ENCODE measurements at places on chromosomes 11 and 22. TPM values are rescaled to one million over a fixed set of nuclear protein-coding genes. Genes with fewer than 3 reads are reported as not detected.

Gene PLAAT4
- 158 TPM for total RNA-seq

Gene MLC1
- total RNA-seq, result 4.9 TPM

Gene MFNG
- 207 TPM for total RNA-seq

Gene HTATIP2
- total RNA-seq, result 46.1 TPM

Gene OR8A1
- total RNA-seq, result not detected

Gene PDGFB
- total RNA-seq, result 7.2 TPM

Data from activated naive CD8-positive, alpha-beta T cell treated with anti-CD3 and anti-CD28 coated beads, Interleukin-2, amount 10 ng/mL, durations not matched to agents 7 days and 5 days (primary cell).